CD4-positive, alpha-beta T cell treated with Interleukin-15 for 4 hours (primary cell): ENCODE measurements at places on chromosomes 11 and 22.

- no peak for DNase-seq
Measured at GRCh38 chr11:17527628-17527995, 16.6 kb downstream of the USH1C start.

DNA sequence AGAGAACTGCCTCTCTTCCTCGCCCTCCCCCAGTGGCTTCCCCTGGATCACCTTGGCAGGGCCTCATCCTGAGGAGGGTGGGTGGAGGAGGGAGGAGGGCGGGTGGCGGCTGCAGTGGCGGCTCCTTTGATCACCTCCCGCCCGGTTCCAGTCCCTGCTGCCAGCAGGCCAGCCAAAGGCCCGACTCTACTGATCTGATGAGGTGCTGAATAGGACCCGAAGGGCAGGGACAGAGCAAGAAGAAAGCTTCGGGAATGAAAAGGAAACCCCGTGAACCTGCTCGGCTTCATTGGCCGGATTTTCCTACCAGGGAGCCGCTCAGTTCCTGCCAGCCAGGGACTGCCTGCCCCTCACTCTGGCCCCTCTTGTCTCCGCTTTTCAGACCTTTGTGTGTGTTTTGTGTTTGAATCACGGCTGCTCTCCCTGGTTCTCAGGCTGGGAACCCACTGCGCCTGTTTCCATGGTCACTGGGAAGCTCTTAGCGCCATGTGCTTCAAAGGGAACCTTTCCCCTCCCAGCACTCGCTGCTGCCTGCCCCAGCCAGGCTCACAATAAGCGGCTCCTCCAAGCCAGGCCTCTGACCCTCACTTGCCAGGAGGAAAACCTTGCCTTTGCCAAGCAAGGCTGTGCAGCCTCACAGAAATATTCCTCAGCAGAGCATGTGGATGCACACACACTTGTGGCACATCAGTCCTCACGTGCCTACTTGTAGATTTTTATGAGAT is 56.8 kb downstream of the C22orf31 start:
- DNase-seq, result no peak

GRCh38 chr22:26669060-26669481 is 11.7 kb downstream of the MIAT start:
- no peak for DNase-seq

DNA sequence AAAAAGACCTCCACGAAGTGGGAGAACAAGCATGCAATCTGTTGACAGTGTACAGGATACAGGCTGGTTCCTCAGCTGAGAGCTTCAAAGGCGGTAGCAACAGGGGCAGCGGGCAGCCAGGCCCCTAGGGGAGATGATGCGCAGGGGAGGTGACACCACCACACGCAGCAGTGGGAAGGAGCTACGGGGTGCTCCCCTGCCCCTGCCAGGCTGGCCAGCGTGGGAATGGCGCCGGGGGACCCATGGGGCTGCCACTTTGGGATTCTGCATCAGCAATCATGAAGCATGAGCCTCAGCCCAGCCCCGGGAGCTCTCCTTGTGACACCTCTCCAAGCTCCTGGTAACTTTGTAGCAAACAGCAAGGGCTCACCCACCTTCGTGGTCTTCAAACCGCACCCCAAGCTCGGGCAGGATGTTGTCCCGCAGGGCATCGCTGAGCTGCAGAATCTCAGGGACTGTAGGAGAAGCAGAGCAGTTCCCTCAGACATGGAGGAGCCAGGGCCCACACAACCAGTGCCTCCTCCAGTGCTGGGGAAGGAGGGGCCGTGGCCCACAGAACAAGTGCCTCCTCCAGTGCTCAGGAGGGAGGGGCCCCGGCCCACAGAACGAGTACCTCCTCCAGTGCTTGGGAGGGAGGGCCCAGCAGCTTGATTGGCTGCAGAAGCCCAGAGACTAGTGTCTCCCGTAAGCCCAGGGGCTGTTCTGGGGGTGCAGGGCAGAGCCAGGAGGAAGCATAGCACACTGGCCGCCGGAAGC is 14.6 kb upstream of the NAP1L4 start:
- DNase-seq, result no peak

GRCh38 chr11:32148895-32149294 is 58.0 kb downstream of the RCN1 start:
- DNase-seq, result no peak

DNA sequence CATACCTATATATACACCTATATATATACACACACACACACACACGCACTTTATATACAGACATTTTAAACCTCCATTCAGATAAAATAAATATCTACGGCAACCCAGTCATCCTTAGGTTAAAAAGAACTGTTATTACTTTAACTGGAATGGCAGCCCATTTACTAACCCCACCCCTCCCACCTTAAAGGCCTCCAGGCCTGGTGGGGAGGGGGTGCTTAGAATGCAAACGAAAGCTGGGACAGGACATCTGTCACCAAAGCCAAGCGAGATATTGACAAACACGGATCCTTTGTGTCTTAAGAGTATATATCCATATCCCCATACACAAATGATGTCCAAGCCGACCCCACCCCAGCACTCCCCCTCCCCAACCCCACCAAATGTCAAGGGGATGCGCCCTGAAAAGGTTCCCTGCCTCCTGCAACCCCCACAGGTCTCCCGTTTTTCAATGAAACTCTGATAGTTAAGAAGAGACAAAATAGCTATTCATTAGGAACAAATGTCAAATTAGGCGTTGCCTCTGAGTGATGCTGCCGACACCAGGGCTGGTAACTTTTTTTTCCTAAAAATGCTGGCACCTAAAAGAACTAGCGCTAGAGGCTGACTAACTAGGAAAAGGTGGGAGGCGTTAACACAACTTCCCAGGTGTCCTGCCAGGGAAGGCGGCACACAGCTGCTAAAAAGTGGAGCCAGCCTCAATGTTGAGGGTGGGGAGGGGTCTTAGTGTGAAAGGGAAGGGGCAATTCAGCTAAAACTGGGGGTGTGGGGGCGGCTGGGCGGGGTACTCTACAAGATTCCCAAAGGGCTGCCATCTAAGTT is 5.6 kb downstream of the MN1 start:
- no peak for DNase-seq

DNA sequence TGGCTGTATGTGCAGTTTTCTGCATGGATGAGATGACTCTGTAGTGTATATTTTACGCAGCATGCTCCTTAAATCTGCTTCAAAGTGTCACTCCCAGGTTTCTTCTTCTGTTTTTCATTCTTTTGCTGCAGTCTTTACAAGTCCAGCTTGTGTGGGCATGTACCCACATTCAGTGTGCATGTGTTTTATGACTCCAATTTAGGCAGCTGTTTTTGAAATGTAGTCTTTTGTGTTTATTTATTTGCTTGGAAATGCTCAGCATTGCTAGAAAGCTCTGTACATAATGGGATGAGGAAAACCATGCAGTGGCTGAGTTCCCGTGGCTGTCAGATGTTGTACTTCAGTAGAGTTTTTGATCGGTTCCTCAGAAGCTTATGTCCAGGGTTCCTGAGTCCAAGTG is 138.5 kb downstream of the ARHGAP42 start:
- DNase-seq, result no peak

DNA sequence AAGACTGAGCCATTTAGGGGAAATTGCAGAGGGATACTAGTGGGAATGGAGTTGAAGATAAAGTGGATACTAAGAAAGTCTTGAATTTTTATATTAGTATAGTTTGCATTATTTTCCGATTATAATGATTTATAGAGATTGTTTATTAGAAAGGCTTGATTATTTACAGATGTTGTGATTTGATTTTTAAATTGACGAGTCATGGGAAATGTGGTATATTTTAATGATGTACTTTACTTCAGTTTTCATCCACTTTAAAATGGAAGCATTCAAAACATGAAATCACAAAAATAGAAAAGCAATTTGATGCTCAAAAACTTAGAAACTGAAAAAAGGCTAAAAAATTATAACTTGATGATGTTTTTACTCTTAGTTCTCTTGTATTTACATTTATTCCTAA is 21.2 kb downstream of the USP47 start:
- no peak for DNase-seq

GRCh38 chr11:64534391-64534801 is 56.6 kb upstream of the SLC22A12 start:
- no peak for DNase-seq

- peak; percentile 51 for DNase-seq
Measured at GRCh38 chr11:121321614-121322243, 29.2 kb downstream of the SC5D start.

- DNase-seq, result no peak
Measured at GRCh38 chr11:101907815-101908214, 7.0 kb upstream of the CEP126 start.

- DNase-seq, result peak; percentile 28
Measured at GRCh38 chr11:128731041-128731663, 37.3 kb downstream of the FLI1 start.

DNA sequence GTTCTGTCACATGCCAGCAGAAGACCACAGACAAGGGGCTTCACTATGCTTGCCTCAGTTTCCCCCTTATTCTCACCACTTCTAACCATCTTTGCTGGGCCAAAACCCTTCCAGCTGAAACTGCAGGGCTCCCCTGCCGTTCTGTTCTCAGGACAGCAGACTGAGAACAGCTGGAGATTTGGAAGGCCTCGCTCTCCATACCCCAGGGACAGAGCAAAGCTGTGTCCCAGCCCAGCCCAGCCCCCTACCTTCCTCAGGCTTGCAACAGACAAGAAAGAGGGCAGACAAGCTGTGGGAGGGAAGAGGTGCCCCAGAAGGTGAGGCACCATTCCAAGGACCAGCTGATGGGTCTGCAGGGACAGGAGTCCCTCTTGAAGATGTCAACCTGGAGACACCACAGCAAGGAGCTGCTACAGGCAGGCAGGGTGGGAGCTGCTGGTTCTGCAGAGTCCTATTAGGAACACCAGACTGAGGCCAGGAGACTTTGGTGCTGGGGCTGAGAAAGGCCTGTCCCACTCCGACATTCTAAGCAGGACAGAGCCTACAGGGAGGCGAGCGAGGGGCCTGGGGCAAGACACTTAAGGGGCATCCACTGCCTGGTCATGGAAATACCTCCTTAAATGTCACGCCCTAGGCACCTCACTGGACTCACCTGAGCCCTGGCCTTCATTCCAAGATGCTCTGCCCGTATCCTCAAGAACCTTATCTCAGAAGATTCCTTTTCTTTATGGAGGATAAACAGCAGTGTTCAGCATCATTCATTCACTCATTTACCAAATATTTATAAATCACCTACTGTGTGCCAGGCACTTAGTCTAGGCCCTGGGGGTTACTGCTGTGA is 6.9 kb downstream of the SCN2B start:
- no peak for DNase-seq

DNA sequence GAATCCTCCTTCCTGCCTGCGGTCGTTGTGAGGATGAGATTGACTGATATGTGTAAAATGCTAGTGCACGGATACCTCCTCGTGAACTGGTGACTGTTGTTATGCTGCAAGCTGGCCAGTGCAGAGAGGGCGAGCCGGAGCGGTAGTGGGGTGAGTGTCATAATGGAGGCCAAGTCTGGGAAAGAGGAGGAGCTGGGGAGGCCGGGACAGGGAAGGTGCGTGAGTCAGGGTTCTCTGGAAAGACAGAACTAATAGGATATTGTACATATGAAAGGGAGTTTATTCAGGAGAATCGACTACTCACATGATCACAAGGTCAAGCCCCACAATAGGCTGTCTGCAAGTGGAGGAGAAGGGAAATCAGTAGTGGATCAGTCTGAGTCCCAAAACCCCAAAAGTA is 56.8 kb upstream of the FADD start:
- no peak for DNase-seq

- no peak for DNase-seq
Measured at GRCh38 chr11:106262852-106263251, 185.4 kb downstream of the AASDHPPT start.

DNA sequence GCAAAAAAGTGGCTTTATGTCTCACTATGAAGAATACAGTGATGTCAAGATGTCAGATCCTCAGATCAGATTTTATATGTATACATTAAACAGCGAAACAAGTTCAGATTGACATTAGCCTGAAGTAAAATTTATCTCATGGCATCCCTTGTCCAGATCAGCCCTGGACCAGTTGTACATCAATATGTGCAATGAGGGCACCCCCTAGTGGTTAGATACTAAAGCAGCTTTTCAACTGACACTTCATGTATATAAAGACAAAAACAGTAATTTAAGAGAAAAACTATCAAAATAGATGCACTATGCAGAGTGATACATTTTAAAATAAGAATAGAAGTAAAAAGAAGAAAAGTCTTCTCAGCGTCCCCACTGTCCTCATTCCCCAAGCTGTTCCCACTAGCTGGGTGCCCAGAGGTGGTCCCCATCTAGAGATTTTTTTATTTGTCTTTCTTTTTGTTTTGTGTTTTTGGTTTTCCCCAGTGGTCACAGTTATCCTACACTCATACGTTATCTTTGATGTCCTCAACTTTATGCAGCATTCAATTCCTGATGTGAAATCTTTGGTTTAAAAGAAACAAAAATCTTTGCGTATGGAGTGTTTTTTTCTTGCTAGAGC is 2193.4 kb upstream of the RAG2 start:
- DNase-seq, result peak; percentile 3

DNA sequence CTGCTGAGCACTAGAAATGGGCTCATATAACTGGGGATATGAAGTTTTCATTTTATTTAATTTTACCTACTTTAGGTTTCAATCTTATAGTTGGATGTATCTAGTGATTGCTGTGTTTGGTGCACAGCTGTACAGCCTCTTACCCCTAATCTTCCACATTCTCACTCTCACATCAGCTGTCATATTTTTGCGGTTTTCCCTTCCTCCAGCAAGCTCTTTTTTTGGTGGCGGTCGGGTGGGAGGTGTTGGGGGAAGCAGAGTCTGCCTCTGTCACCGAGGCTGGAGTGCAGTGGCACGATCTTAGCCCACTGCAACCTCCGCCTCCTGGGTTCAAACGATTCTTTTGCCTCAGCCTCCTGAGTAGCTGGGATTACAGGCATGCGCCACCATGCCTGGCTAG is 445.1 kb upstream of the ISX start:
- no peak for DNase-seq

GRCh38 chr11:68377389-68377795 is 65.0 kb downstream of the LRP5 start:
- no peak for DNase-seq

GRCh38 chr11:2258501-2259465 is 11.6 kb downstream of the ASCL2 start:
- no peak for DNase-seq

- no peak for DNase-seq
Measured at GRCh38 chr11:126060757-126061171, 1.9 kb downstream of the CDON start.

GRCh38 chr22:22216450-22216959 is 28.1 kb upstream of the VPREB1 start:
- no peak for DNase-seq

DNA sequence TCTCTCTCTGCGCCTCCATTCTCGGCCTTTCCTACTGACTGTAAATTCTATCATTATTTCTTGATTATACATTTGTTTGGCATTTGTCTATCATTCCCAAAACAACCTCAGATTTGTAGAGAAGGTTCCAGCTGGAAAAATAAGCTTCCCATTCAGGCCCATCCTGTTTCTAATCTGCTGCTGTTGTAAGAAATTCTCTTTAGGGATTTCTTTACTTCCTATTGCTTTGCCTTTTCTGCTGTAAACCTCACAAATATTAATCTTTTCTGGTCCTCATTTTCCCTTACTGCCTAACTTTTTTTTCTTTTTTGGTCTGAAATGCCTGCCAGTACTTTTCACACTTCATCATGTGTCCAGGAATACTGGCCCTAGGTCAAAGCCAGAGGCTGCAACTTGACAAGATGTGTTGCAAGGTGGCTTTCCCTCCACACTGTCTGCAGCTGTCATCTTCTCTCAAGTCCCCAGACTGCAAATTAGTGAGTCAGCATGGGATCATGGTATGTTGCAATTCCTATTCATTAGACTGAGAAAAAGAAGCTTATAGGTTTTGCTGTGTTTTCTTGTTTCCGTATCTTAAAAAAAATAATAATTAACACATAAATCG is 858.7 kb upstream of the CHORDC1 start:
- no peak for DNase-seq
